ENCODE measurements at places on chromosomes 2 and 18. TPM values are rescaled to one million over a fixed set of nuclear protein-coding genes. Genes with fewer than 3 reads are reported as not detected.

The PROKR1 gene
- total RNA-seq: 2.2 TPM

The CLEC4F gene
- not detected for total RNA-seq

The IL18RAP gene
- total RNA-seq: 0.69 TPM

The FEV gene
- total RNA-seq: not detected

The NAT8 gene
- total RNA-seq: not detected

DNA sequence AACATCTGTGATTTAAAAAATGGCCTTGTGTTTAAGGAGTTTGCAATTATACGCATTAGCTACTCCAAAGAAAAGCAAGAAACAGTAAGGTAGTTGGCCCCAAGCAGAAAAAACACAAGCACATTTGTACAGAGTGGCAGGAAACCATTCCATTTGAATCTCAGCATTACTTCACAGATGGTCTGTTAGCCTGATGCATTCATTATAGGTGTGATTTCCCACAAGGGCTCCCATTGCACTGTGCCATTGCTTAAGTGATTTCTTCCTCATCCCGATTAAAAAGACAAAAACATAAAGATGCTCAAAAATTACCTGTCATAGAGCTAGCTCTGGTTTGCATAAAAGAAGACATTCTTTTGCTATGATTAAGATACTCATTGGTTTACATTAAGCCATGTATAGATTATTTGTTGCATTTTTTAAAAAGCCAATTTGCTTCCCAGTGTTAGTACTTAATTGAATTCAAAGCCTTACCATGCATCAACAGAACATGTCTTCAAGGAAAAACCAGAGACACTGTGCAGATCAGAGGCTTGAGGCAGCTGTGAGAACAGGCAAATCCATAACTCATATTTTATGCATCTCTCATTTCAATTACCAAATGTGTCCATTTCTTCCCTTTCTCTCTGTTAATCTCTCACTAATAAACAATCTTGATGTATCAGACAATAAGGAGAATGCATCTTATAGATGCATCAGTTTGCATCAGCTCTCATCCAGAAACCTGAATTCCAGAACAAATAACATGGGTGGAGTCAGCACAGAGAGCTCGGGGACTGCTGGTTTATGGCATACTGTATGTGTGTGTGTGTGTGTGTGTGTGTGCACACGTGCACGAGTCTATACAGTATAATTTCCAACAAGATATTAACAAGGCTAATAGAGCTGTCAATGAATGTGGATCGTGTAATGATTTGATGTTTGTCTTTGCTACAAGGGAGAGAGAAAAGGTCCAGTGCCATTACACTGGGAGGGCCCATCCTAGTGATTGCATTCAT, 558.6 kb upstream of the HS6ST1 start:
- peak; percentile 86 for DNase-seq

DNA sequence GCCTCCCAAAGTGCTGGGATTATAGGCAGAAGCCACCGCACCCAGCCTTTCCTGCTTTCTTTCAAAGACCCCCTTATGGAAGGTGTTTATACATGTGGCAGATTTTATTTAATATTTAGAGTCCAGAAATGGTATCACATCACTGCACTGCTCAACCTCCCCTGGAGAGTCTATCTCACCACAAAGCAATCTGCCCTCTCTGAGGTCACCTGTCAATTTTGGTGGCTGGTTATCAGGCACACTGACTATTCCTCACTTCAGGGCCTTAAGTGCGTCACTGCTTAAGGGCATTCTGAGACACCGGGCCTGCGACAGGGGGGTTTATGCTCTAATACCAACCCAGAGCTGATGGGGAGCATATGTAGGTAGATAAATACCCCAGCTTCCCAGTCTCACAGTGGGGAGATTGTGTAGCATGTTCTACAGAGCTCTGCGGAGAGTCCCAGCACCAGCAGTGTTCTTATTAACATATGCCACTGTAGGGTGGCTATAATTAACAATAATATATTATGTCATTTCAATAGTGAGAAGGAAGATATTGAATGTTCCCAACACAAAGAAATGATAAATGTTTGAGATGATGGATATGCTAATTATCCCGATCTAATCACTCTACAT, 42.7 kb upstream of the ZDBF2 start:
- DNase-seq: no peak

DNA sequence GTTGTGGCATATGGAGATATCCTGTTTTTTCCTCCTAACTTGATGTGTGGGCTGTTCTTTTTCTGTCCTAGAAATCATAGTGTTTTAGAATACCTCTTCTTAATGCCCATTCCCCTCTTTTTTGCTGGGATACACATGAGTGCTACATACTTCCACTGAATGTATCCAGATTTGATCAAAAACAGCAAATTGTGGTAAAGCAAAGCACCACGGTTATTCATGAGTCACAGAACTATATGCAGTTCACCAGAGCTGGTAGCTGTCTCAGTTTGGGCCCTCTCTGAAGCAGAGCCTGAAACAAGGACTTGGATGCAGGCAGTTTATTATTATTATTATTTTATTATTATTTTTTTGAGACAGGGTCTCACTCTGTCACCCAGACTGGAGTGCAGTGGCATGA, 69.9 kb upstream of the CTLA4 start:
- no peak for DNase-seq

- no peak for DNase-seq
Measured at GRCh38 chr2:236642584-236643291, 73.1 kb downstream of the ACKR3 start.

DNA sequence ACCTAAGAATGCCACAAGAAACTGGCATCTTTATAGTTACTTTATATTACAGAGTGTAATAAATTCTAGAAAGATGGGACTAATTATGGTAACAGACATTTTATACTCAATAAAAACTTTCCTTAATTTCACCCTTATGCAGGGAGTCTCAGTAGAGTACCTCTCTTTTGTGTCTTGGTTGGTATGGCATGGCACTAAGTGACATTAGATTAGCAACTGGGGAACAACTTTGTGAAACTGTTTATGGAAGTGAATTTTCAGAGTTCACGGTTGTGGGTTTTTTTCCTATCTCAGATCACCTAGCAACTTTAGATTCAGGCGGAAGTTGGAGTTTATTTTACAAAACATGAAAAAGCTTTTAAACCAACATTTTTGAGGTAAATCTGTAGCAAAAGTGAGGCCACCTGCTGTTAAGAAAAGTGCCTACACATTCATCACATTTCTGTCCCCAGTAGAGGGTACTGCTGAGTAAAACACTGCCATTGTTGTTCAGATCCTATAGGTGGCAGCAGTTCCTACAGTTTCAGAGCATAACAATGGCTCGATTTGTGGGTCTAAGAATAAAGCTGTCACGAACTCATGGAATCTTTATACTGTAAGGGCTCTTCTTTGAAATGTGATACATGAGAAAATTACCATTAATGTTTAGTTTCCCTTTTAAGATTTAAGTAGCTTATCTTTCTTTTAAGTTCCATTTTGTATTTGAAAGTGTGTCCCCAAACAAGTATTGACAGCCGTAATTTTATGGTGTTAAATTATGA, 117.6 kb downstream of the CAMKMT start:
- peak; percentile 92 for DNase-seq

DNA sequence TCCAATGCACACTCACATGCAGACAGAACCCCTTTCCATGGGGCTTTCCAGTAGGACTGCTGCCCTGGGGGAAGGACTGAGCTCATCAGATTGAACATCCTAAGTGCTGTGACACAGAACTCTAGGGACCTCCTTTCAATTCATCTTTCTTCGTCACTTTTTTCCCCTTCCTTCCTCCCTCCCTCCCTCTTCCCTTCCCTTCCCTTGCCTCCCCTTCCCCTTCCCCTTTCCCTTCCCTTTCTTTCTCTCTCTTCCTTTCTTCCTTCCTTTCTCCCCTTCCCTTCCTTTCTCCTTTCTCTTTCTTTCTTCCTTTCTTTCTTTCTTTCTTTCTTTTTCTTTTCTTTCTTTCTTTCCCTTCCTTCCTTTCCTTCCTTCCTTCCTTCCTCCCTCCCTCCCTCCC, 39.6 kb upstream of the GATA6 start:
- DNase-seq: no peak

- no peak for DNase-seq
Measured at GRCh38 chr2:22634167-22634566, 750.8 kb upstream of the KLHL29 start.

- no peak for DNase-seq
Measured at GRCh38 chr2:101348883-101349282, 38.4 kb downstream of the CREG2 start.

- DNase-seq: no peak
Measured at GRCh38 chr2:201909961-201910361, 103.6 kb downstream of the CDK15 start.

DNA sequence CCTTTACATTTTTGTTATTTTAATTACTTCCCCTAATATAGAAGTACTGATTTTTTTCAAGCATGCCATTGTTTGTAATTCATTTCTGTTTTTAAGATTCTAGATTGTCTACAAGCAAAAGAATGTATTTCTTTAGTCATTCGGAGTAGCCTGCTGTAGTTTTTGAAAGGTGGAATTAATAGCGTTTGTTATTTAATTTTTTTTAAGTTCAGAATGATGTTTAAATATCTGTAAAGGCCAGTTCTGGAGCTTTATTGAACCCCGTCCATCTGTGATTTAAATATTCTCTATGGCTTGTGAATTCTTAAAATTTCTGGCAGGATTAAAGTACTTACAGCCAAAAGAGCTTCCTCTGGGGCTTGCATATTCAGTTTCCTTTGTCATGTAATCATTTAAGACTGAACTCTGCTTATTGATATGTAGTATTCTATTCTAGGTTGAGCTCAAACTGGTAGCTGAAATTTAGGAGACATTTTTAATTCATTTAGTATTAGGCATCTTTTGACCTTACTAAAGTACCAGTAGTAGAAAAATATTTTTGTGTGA, 5.2 kb downstream of the TGIF1 start:
- DNase-seq: no peak

DNA sequence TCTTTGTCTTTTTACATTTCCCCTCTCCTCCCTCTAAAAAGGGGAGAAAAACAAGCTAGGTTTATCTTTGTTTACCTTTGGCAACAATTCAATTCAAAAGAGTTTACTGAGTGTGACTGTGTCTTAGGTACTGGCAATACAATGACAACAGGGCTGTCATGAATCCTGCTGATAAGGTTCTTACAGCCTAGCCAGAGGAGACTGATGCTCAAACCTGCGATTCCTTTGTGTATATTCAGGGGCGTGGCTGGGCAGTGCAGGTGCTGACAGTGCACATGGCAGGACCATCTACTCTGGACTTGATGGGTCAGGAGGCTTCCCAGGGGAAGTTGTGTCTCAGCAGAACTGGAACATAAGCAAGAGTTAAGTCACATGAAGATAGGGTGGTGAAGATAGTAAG, 23.2 kb upstream of the TTN start:
- DNase-seq: no peak

DNA sequence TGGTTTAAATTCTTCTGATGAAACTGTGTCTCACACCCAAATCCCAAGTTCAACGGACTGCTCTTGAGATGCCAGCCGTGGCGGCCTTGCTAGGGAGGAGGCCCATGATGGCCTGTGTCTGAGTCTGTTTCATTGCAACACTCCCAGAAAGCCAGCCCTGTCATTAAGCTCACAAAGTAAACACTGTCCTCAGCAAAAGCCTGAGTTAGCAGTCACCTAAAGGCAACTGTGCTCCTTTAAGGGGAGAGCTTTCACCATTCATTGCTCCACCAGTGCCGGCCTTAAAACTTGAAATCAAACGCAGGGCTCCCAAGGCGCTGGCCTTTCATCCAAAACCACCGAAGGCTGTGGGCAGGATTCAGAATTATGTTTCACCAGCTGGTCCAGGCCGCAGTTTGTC, 42.5 kb upstream of the PPP1CB start:
- no peak for DNase-seq

DNA sequence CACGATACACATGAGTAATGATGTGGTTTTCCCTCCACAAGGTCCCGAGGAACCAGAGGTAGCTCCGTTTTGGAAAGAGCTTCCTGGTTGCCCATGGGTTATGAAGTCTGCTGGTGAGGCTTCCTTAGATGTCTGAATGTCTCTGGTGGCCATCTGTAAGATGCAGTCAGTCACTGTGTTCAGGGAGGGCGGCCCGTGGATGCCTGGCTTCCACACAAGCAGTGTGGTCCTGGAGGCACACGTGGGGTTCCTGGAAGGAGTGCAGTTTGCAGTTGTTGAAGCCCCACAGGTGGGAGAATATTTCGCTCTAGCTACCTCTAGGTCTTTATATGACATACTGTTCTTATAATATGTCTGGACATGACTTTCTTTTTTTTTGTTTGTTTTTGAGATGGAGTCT, 209.0 kb downstream of the FAM210A start:
- no peak for DNase-seq

DNA sequence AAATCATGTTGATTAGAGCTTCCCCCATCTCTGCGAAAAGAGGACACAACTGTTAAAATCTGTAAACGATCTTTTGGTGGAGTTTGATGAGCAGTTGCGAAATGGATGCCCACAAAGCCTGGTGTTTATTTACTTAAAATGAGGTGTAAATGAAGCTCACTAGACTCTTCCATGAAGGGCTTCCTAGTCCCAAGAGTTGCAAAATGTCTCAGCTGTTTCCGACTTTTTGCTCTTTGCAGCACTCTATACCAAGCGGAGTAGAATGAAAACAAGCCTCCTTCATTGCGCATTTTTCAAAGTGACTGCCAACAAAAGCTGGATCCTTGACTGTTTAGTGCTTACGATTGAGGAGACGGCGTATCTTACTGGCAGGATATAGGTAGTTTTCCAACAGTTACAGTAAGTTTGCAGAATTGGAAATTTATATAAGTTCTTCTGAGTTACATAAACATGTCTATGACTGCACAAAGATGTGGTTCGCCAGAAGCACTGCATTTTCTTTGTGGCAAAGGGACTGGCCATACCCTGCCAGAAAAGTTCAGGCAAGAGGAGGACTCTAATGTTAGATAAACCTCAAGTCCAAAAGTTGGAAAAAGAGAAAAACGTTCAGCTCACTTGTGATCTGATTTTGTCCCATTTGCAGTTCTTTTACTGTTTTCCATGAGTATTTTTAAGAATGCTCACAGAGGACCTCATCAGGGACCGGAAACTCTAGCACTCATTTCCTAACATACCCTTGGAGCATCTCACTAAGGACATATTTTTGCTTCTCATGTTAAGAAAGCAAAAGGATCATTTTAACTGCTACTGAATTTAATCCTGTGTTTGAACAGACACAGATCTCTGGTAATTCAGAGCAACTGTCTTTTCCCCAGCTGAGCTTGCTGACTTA, 42.7 kb downstream of the COLEC12 start:
- no peak for DNase-seq

DNA sequence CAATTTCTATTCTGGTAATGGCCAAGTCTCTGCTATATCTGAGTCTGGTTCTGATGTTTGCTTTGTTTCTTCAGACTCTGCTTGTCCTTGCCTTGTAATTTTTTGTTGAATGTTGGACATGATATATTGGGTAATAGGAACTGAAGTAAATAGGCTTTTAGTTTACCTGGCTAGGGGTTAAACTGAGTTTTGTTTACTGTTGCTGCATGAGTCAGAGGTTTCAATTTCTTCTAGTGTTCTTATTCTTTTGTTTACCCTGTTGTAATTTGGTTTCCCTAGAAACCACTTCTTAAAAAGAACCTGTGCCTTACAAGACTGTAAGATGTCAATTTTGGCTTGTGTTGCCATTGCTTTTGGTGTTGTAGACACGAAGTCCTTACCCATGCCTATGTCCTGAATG, 285.0 kb upstream of the KCNH7 start:
- DNase-seq: no peak

GRCh38 chr2:105640246-105640645, 104.5 kb upstream of the NCK2 start:
- no peak for DNase-seq

- peak; percentile 75 for DNase-seq
Measured at GRCh38 chr2:99900556-99900955, 241.8 kb downstream of the AFF3 start.

GRCh38 chr2:30903326-30903725, 96.1 kb upstream of the CAPN13 start:
- no peak for DNase-seq

Data from spinal cord (tissue), 10 donors.